ENCODE measurements at places on chromosomes 5 and 9.

GRCh38 chr5:98933445-98934072 is 4.8 kb upstream of the CHD1 start:
- peak; percentile 15 for DNase-seq

DNA sequence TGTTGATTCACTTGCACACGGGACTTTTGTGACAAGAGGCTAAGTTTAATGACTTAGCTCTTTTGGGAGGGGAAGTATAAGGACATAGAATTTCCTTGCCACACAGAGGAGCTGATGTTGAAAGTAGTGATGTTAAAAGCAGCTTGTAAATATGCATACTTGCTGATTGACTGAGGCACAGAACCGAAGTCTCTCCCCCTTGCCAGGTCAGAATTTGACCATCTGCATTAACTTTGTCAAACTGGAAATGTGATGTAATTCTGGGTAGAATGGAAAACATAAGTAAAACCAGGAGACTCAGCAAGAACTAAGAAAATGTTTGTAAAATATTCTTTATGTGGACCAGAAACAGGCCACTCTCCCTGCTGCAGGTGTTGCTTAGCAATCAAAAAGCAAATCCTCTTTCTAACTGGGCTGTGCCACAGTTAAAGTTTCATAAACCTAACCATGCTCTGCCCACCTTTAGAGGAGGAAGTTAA is 284.2 kb downstream of the NR3C1 start:
- no peak for DNase-seq

GRCh38 chr5:128021411-128021810 is 62.2 kb upstream of the SLC12A2 start:
- DNase-seq, result no peak

GRCh38 chr5:56595566-56595965 is 219.8 kb upstream of the MAP3K1 start:
- no peak for DNase-seq

- DNase-seq, result no peak
Observed at GRCh38 chr5:80033513-80033912, 1.6 kb upstream of the THBS4 start.

DNA sequence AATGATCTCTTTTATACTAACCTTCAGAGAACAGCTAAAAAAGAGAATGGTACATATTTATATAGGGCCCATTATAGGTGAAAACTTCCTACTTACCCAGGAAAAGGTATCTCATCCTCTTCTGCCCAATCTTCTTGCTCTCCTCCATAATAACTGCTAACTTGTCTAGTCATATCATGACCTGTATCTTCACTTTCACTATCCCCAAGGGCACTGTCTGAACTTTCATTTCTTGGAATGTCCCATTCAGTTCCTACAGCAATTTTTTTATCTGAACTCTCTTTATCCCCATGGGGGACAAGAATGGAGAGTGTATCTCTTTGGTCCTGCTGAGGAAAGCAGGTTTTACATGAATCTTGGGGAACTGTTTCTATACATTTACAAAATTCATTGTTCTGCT is 36.4 kb upstream of the RAPGEF6 start:
- DNase-seq, result no peak

DNA sequence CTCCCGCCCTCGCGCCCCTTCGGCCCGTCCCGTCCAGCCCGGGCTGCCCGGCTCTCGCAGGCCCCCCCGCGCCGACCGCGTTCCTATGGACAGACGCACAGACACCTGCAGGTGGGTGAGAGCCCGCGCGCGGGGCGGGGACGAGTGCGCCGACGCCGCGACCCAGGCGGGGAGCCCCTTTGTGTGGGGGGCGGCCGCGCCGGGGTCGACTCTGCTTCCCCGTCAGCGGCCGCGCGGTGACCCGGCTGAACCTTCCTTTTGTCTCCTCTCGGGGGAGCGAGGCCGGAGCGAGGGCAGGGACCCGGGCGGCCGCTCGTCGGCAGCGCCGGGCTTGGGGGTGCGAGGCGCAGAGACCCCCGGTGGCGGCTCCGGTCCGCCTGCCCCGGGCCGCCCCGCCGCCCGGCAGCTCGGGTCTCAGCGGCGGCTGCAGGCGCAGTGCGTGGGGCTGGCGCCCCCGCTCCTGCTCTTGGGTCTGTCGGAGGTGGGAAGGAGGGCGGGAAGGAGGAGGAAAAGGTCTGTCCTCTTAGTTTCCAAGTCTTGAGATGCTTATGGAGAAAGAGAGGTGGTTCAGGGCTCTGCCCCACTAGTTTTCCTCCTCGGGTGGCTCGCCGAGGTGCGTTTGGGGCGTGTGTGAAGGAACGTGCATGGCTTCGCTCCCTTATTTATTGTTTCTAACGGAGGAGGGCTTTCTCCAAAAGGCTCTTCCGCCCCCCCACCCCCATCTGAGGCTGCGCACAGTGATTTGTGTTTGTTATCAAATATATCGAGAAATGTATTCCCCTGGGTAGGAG is 576 bp downstream of the KIAA1958 start:
- DNase-seq, result peak; percentile 17

DNA sequence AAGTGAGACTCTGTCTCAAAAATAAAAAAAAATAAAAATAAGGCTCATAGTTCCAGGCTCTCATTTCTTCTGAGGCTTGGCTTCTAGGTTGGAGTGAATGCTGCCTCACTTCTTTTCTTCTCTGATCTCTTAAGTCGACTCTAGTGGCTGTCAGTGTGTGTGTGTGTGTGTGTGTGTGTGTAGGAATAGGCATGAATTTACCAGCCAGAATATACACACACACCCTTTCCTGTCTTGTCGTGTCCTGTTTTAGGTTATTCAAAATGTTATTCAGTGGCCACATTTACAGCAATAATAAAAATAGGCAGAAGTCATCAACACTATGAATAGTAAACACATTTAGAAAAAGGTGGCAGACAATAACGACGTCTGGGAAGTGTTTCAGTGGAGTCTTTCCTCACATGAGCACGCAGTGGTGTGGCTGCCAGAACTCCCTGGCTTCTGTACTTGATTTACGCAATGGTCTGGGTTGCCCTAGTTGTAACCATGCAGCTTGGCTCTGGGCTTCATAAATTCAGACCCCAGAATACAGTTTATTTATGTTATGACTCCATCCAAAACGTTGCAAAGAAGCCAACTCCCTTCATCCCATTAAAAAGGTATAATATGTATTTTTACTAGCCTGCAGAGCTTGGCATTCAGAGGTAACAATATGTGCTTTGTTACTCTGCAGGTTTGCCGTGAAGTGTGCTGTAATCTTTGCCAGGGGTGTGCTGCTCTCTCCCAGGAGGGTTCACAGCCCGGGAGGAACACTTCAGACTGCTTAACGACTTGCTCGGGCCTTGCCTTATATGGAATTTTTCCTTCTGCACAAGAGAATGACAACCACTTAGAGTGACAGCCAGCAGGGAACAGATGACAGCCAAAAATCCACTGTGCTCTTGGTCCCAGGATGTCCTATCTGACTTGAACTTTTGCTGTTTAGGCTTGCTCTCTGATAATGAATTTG is 34.4 kb upstream of the PALM2AKAP2 start:
- DNase-seq, result no peak

DNA sequence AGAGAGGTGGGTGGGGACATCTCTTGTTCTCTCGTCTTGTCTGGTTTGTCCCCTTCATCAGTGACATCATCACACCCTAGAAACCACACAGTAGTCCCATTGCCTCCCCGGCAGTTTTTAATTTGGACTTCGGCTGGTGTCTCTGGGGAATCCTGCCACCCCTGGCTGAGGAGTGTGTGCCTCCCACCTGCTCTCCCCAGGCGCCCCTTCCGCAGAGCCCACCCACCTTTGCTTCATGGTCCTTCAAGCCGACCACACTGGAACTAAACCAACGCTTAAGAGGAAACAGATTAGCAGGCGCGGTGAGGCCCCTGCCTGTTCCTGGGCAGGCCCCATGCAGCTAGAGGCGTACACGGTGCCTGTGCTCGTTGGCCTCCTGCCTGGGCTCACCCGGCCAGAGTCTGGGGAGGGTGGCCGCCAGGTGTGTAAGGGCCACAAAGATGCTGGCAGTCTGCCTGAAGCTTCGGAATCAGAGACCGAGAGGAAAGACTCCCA is 107.6 kb upstream of the SPRY4 start:
- no peak for DNase-seq

DNA sequence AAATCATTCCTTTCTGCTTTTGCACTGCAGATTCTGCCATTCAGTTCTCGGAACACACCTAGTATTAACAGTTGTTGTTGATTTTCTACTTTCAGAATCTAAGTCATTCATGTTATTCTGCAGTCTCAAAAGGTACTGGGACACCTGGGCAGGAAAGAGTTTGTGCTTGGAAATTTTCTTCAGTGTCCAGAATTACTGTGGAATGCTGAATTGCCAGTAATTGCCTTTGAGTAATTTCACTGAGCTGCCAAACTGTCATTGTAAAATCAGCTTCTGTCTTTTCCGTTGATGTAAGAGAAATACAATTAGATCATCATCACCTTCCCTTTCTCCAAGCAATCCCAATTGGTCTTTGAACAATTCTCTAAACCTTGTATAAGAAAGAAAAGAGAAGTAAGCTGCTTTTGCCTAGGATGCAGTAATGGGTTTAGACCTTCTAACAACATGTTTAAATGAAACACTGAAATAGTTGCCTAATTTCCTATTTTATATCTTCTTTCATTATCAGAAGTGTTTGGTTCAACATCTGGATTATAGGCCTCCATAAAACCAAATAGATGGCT is 75.7 kb upstream of the TGFBR1 start:
- DNase-seq, result no peak

GRCh38 chr5:17412760-17413671 is 85.0 kb upstream of the TAF11L2 start:
- DNase-seq, result no peak

DNA sequence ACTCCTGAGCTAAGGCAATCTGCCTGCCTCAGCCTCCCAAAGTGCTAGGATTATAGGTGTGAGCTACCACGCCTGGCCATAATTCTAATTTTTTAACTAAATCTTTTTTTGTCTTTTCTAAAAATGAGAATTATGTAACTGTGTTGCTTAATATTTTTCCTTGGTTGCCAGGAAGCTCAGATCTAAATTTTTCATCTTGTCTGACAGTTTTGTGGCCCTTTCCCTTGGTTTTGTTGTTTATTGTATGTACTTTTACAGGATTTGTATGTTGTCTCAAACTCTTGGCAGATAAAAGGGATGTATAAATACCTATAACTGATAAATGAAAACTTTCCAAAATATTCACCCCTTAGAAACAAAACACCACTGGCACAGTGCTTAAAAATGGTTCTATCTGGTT is 88.2 kb upstream of the KLF9 start:
- no peak for DNase-seq
